ENCODE measurements at places on chromosomes 5 and 9. TPM values are rescaled to one million over a fixed set of nuclear protein-coding genes. Genes with fewer than 3 reads are reported as not detected.

- DNase-seq, result no peak
Observed at GRCh38 chr5:146956217-146956616, 77.7 kb upstream of the PPP2R2B start.

- DNase-seq, result no peak
Observed at GRCh38 chr5:68770551-68770950, 323.3 kb upstream of the SLC30A5 start.

DNA sequence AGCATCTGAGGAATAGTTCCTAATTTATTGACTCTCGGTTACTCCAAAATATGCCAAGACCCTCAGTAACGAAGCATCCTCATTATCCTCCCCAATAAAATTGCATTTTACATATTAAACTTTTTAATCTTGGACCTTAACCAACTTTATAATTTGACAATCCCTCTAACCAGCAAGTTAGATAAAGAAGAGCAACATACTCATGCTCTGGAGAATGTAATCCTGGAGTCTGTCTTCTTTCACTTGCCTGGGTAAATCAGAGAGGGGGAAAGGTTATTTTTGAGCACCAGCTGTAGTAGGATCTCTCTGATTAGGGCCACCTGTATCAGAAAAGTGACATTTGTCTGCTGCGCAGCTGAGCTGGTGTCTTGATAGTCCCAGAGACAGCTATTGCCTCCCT, 59.8 kb downstream of the NDFIP1 start:
- no peak for DNase-seq

GRCh38 chr5:174300941-174301761, 255.6 kb downstream of the NSG2 start:
- DNase-seq, result no peak

GRCh38 chr5:55982957-55983381, 11.8 kb downstream of the IL6ST start:
- no peak for DNase-seq

DNA sequence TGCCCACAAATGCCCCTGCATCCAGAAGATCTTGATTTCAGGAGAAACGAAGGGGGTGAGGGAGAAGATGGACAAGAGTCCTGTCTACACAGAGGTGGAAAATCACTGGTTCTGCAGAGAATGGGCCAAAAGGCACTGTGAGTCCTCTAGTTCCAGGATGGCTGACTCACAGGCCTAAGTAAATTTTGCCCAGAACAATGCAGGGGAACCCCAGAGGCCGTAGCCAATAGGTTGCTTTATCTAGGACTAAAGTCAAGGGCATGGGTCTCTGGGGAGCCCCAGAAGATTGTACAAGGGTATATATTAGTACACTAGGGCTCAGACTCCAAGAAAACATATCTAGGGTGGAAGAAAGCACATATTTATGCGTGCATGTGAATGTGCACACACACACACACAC, 98.0 kb downstream of the SLIT3 start:
- no peak for DNase-seq

DNA sequence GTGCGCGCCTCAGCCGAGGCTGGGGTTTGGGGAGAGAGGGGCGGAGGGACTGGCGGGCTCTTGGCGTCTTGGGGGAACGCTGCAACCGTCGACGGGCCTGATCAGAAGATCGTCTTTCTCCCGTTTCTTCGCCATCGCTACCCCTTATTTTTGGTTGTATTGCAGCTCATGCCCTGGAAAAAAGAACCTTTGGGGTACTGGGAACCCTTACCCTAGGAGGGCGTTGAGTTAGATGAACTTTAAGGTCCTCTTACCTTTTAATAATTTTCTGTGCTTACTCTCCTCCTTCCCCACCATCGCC, 719 bp downstream of the PAIP2 start:
- DNase-seq, result no peak

GRCh38 chr5:165304193-165304827, 1798.9 kb downstream of the MAT2B start:
- no peak for DNase-seq

DNA sequence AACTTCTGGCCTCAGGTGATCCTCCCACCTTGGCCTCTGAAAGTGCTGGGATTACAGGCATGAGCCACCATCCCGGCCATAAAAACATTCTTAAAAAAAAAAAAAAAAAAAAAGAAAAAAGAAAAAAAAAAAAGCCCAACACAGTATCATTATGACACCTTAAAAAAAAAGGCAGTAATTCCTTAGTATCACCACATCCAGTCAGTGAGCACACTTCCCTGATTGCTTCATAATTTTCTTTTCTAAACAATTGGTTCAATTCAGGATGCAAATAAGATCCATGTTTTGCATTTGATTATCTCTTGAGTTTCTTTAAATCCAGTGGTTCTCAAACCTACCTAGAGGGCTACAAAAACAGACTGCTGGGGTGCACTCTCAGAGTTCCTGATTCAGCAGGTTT, 182.5 kb downstream of the CDK5RAP2 start:
- no peak for DNase-seq

DNA sequence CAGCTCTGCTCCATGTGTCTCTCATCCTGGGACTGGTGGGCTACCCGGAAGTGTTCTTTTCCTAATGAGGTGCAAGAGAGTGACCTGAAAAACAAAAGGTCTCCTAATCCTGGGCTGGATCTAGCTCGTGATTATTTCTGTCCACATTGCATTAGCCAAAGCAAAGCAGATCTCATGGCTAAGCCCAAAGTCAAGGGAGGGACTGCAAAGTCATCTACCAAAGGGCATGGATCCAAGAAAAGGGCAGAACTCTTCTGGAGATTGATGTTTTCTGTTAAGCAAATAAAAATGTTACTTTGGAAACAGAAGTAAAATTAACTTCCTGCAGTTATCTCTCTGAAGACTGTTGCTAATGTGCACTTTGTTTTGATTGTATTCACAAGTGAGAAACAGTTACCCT, 225.2 kb downstream of the CFAP90 start:
- no peak for DNase-seq

DNA sequence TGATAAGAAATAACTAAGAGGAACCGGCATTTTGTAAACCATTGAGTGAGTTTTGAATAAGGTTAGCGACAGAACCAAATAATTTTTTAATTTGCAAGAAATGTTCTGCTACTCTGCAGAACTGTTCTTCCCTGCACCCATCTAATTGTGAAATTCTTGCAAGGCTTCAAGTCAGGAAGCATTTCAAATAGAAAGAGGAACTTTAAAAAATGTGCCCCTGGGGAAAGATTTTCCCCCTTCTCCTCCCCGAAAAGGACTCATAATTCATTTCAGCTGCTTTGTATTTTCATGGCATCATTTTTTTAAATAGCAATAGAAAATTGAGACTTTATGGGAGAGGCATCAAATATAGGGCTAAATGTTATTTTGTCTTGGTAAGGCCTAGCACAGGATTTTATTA, 180.9 kb upstream of the ANKRD55 start:
- no peak for DNase-seq

DNA sequence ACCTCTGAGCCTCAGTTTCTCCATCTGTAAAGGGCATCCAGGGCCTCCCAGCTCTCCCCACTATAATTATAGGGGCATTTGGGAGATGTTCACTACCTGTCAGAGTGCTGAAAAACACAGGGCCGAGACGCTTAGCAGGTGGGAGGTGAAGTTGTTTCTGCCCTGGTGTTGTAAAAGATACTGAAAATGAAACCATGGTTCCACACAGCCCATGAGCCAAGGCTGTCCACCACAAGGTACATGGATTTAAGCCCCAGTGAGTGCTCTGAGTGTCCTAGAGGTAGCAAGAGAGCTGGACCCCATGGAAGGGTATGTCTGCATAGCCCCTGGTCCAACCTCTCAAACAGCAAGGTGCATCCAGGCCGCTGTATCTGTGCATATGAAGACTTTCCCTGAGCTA, 137.5 kb downstream of the C5orf15 start:
- no peak for DNase-seq

GRCh38 chr5:90402521-90403255, 6.9 kb downstream of the CETN3 start:
- no peak for DNase-seq

DNA sequence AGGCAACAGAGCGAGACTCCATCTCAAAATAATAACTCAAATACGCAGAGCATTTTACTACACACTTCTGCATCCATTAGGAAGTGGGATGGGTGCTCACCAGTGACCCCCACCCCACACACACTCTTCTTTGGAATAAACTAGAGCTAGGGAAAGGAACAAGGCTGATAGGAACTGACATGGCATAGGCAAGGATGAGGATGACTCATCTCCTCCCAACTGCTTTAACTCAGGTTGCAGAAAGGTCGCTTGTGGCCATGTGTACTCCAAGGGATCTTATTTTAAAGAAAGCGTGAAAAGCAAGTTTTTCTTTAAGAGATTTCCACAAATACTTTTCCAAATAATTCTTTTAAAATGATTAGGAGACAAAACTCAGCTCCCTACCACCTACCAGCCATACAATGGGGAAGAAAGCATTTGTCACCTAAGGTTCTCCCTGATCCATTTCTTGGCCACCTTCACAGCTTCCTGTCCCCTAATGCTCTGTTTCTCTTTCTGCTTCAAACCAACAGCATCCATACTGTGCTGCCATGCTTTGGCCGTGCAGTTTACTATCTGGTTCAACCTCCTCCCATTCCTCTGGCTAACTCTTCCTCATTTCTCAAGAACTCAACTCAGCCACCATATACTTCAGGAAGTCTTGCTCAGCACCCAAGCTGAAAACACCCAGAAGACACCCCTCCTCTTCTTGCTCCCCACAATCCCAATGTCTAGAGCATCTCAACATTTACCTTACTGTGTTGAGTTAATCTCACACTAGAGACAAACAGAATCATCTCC, 211.9 kb downstream of the ACTL7B start:
- DNase-seq, result no peak

GRCh38 chr5:172412724-172413286, 41.5 kb downstream of the SH3PXD2B start:
- DNase-seq, result peak; percentile 88

- no peak for DNase-seq
Observed at GRCh38 chr5:39140558-39141168, 66.5 kb upstream of the RICTOR start.

GRCh38 chr5:96302174-96302738, 130.8 kb downstream of the PCSK1 start:
- DNase-seq, result no peak

GRCh38 chr5:65858316-65858715, 68.1 kb upstream of the ERBIN start:
- no peak for DNase-seq

DNA sequence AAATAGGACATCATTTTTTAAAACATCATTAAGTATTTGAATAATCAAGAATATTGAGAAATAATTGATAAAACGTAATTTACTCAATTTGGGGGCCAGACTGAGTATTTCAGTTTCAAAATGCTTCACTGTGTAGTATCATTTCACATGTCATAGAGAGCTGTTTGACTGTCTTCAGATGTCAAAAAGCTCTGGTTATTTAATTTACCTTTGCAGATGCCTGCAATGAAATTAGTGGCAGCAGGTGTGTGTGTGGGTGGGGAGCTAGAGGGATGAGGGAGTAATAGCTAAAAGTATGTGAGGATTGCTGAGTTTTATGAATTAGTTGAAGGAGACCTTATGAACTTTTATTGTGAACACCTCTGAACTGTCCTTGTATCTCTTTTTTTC, 567.2 kb upstream of the MEF2C start:
- DNase-seq, result no peak

GRCh38 chr9:21029661-21030060, 1.8 kb downstream of the HACD4 start:
- no peak for DNase-seq

- DNase-seq, result no peak
Observed at GRCh38 chr9:124830593-124830992, 22.7 kb upstream of the WDR38 start.

- no peak for DNase-seq
Observed at GRCh38 chr5:173330338-173331206, 2.4 kb upstream of the STC2 start.

DNA sequence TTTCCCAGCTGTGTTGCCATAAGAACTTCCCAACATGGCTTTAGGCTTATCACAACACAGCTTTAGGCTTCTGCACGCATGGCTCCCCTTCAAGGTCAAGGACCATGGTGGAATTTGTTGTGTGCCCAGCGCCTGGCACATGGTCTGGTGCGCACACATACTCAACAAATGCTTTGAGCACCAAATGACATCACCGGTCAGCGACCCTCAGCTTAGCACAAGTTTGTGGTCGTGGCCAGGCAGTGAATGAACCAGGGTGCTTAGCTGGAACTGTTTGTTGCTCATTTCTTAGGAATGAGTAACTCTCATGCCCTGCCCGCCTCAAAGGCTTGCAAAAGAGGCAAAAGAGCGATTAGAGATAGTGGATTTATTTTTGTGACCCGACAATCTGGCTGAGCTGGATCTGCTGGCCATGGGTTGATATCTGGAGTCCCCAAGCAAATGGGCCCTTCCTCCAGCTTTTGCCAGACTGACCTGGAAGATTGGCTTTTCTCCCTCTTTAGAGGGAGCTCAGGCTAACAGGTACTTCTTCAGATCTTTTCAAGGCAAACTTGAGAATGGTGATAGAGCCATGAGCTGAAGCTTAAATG, 58.9 kb downstream of the DAP start:
- DNase-seq, result no peak

- no peak for DNase-seq
Observed at GRCh38 chr5:54831233-54831632, 154.2 kb downstream of the ESM1 start.

DNA sequence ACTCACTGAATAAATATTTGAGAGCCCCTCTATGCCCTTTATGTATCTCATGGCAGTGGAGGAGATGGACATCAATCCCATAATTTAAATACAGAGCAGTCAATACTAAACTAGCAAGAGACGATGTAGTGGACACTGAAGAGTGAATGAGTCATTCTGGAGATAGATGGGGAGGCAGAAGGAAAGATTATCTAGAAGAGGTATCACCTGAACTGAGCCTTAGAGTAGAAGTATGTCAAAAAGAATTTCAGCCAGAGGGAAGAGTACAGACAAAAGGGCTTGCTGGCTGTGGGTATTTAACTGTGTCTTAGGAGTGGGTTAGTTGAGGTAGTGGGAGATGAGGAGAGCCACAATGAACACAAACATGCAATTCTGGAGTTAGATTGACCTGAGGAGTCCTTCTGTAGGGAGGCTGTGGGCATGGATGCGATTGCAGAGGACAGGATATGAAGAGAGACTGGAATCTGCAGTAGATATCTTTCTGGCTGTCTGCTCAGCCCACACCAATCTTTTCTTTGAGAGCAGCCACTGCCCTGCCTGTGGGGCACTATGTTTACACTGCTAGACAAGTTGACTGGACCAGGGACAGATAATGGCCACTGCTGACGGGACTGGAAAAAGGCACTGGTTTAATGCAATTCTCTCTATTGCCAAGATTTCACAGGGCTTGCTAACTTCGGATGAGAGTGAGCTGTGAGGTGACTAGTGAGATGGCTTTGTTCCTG, 63.9 kb upstream of the NR5A1 start:
- DNase-seq, result no peak

Gene OR1Q1
- not detected for total RNA-seq

Gene EMB
- 30.3 TPM for total RNA-seq

Gene GAPT
- 6.5 TPM for total RNA-seq

Gene LCN9
- not detected for total RNA-seq

Gene PCDHA11
- total RNA-seq, result 0.38 TPM

Gene MYMK
- total RNA-seq, result not detected

Gene PDCD1LG2
- 9.0 TPM for total RNA-seq

Gene UHRF2
- 43.8 TPM for total RNA-seq

Gene MAP1B
- 20.6 TPM for total RNA-seq

Gene IL4
- not detected for total RNA-seq

Gene TLX3
- total RNA-seq, result not detected

Gene PCDHA8
- 0.38 TPM for total RNA-seq

Gene IFNA13
- total RNA-seq, result 1.1 TPM

Gene AQP7
- 3.7 TPM for total RNA-seq
